ENCODE measurements at places on chromosomes 1 and 21.
A peak's percentile ranks its signal among the peaks of the same experiment; 100 is the strongest.

DNA sequence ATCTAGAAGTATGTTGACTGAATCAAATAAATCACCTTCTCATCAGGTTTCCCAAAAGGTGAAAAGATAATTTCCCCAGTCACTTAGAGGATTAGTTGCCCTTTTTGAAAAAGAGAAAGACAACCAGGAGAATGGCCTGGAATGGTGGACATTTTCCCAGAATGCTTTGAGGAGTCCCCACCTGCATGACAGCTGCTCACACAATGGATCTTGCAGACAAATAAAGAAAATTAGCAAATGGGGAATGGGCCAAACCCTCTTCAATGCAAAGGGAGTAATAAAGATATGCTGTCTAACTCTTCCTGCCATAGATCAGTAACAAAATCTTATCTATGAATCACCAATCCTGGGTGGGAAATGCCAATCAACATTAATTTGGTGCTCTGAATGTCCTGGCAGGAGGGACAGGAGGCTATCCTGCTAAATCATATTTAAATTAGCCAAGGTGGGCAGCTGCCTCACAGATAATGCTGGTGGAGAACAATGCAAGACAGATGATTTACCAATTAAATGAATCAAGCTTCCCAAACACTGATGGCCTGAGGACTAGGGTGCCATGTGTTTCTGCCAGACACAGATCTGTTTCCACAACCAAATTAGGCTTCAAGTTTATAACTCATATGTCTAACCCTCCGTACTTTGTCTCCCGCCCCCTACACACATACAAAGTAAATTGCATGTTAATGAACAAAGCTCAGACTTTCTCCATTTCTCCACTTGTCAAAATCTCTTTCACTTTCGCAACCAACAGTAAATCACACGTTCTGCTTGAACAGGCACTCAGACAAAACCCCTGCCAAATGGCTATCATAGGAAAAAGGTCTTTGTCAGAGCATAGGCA is 488.0 kb upstream of the PLXNA2 start:
- no peak for DNase-seq

DNA sequence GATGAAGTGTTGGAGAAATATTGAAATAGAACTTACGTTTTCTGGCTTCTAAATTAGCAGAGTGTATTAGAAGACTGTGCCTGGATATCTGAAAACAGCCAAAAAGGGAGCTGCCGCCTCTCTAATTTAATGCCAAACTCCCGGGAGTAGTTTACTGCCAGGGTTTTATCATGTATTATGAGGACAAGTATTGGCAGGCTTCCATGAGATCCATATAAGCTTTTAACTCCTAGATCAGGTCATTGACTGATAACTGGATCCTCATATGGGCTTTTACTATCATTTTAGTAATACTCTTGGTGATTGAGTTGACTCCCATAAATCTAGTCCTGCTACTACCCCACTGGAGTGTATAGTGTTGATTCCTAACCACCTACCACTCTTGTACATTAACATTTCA is 178.4 kb upstream of the CXADR start:
- DNase-seq = no peak

- DNase-seq = no peak
Observed at GRCh38 chr1:93753791-93754763, 72.4 kb upstream of the BCAR3 start.

GRCh38 chr1:100074604-100075395 is 57.9 kb downstream of the SASS6 start:
- DNase-seq = no peak

DNA sequence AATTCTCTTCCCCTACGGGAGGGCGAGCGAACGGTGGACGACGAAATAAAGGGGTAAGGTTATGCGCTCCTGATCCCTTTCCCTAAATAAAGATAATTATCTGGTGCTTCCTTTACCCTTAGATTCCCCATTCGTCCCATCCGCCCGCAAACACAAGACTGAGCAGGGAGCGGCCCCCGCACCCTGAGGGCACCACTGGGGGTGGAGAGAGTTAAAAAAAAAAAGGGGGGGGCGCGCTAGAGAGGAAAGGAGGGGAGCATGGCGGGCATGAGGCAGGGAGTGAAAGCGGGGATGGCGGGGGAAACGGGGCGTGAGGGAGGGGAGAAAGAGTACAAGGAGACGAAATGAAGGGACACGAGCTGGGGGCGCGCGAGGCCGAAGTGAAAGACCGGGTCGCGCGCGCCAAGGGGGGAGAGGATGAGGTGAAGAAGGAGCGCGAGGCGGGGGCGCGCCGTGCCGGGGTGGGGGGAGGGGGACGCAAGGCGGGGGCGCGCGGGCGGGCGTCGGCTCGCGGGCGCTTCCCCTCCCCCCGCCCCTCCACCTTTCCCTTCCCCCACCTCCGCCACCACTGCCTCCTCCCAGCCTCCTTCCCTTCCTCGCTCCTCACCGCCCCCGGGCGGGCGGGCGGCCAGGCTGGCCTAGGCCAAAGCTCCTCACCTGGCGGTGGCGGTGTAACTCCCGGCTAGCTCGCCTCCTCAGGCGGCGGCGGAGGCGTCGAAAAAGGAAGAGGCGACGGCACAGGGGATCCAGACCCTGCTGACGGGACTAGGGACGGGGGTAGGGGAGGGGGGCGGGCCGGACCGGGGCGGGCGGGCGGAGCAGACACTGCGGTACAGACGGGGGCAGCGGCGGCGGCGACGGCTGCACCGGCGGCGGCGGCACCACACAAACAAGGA is 448 bp downstream of the GATAD2B start:
- peak; percentile 36 for DNase-seq

- no peak for DNase-seq
Observed at GRCh38 chr1:234237393-234237792, 135.9 kb upstream of the COA6 start.

- no peak for DNase-seq
Observed at GRCh38 chr1:57013522-57013921, 47.7 kb upstream of the C8B start.

DNA sequence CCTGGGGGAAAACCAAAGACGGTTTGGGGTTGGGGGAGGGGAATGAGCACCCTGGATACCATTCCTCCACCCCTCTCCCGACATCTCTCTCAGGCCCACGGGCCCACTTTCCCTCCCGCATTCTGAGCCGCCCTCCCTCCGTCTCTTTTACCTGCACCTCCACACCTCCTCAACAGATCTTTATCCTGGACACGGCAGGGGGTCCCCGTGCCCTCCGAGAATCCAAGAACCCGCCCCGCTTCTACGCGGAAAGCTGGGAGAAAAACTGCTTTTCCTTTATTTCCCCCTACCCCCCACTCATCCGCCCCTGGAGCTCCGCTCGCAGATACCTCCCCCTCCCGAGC is 108.8 kb downstream of the NAV1 start:
- no peak for DNase-seq

All from stimulated activated CD4-positive, alpha-beta T cell treated with anti-CD3 and anti-CD28 coated beads, Interleukin-1b, Interleukin-23, amount 100 ng/mL, for 1 hour (primary cell).